ENCODE measurements at places on chromosomes 13 and 19. TPM values are rescaled to one million over a fixed set of nuclear protein-coding genes. Genes with fewer than 3 reads are reported as not detected.

SHD gene
- total RNA-seq: not detected

S1PR5 gene
- 2.0 TPM for total RNA-seq

RXFP2 gene
- total RNA-seq: not detected

KIR2DL3 gene
- not detected for total RNA-seq

RASGRP4 gene
- total RNA-seq: not detected

LACC1 gene
- total RNA-seq: 5.2 TPM

PSG2 gene
- total RNA-seq: 1.4 TPM

DNA sequence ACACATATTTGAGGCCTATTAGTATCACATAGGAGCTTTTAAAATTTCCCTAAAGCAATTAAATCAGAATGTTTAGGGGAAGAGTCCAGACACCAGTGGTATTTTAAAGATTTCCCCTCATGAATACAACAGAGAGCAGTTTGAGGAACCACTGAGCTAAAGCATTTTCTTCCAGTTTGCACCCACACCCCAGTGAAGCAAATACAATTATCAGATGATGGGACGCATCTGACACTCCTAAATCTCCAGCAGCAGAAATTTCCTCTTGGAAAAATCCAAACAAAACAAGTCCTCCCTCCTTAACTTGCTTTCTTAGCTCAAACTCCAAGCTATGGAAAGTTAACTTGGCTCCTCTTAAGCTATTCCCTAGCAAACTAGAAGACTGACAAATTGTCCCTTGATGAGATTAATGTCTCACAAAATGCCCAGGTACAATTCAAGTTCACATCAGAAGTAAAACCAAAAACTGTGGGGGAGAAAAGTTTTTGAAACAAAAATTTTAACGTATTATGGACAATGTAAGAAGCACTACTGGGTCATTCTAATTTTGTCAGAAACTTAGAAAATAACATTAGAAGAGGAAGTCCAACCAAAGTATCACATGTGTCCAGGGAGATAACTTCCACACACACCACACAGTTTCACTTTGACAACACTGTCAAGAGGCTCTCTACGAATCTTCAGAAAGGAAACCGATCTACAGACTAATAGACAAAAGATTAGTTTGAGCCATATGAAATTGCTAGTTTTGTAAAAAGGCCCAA lies 74.1 kb downstream of the ABCC4 start:
- no peak for DNase-seq

DNA sequence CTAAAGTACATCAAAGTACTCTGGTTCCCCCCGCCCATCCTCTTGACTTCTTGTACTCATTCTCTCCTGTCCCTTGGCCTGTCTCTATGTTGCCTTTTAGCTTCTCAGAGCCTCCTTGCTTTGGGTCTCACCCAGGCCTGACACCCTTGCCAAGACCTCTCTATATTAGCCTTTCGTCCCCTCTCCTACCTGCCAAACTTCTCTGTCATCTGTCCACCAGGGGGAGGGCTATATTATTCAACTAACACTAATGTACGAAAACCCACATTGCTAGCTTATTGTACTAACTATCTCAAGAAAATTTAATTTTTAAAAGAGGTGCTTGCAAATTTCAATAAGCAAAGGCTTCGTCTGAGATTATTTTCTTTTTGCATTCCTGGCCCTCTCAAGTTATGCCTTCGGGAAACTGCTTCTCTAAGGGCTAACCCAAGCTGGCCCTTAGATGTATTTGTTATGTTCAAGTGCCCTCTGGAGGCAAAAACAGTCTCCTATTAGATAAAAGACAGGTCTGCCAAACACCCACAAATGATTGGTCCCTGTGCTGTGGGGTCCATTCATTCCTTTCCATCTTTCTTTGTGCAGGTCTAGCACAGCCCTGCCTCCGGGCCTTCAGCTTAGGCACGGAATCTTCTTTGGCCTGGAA lies 6.3 kb upstream of the MRPS31 start:
- DNase-seq: peak; percentile 41

- DNase-seq: peak; percentile 6
Measured at GRCh38 chr13:36124236-36124822, 6.9 kb downstream of the DCLK1 start.

DNA sequence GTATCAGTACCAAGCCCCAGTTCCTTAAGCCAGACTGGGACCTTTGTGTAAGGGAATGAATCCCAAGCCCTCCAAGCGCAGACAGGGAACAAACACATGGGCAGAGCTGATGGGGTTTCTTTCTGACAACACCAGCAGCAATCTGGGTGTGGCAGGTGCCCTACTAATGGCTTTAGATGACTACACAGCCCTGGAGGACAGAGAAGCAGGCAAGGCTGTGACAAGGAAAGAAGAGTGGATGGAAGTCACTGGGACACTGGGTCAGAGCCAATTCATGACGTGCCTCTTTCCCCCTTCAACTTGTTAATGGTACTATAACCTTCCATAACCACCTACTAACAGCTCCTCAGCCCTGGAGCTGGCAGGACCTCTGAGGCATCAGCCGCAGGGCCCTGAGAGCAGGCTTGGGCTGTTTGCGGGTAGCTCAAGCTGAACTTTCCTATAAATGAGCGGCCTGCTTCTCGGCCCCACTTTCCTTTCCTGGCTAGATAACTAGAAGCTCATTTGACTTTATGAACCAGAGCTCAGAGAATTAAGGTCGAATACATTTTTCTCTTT lies 38.9 kb downstream of the RASL11A start:
- DNase-seq: no peak

DNA sequence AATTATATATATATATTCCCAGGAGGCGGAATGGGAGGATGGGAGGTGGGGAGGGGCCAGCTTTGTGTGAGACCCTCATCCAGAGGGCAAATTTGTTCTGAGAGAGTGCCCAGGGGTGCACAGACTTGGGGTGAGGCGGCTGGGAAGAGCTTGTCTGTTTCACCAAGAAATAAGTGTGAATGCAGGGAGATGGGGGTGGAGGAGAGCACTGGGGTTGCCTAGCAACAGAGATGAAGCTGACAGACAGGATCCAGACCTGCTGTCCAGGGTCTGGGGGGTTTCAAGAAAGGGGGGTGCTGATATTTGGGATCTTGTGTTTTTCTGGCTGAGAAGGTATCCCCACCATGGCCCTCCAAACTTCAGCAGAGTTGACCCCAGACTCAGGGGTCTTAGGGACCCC lies 18.6 kb upstream of the TNFAIP8L1 start:
- DNase-seq: no peak

DNA sequence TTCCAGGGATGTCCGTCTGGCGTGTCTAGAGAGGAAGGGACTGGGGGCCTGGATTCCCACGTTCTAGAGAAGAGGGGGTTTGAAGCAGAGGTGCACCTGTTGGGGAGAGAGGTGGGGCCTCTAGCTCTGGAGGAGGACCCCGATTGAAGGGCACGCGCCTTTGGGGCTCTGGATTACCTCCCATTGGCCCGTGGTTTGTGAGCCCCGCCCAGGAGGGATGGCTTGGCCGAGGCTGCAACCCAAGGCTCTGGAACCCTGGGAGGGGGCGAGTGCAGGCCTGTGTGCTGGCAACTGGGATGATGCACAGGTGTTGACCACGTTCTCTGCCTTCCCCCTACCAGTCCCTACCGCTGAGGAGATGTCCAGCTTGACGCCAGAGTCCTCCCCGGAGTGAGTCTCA lies 20.2 kb downstream of the TMEM150B start:
- DNase-seq: no peak

GRCh38 chr19:49340069-49340864 lies 5.1 kb downstream of the CD37 start:
- DNase-seq: no peak

GRCh38 chr19:36152019-36152351 lies 262 bp downstream of the COX7A1 start:
- DNase-seq: no peak

- no peak for DNase-seq
Measured at GRCh38 chr13:77171451-77171850, 144.5 kb upstream of the FBXL3 start.

DNA sequence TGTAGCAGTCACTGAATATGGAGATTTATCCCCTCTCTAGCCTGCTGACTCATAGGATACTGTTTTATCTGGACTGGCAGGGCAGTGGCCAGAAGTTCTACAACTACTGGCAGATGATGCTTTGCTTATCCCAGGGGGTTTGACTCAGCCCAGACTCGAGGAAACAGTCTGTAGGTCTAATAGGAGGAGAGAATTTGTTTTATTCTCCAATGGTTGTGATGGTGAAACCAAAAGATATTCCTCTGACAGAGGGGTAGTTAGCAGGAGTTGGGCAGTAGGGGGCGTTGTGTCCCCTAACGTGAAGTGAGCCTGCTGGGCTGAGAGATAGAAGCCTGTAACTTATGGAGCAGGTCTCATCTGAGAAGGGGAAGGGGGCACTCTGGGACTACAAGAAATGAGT lies 74.9 kb downstream of the WTIP start:
- DNase-seq: no peak

GRCh38 chr13:76929320-76929719 lies 19.0 kb upstream of the ACOD1 start:
- no peak for DNase-seq

DNA sequence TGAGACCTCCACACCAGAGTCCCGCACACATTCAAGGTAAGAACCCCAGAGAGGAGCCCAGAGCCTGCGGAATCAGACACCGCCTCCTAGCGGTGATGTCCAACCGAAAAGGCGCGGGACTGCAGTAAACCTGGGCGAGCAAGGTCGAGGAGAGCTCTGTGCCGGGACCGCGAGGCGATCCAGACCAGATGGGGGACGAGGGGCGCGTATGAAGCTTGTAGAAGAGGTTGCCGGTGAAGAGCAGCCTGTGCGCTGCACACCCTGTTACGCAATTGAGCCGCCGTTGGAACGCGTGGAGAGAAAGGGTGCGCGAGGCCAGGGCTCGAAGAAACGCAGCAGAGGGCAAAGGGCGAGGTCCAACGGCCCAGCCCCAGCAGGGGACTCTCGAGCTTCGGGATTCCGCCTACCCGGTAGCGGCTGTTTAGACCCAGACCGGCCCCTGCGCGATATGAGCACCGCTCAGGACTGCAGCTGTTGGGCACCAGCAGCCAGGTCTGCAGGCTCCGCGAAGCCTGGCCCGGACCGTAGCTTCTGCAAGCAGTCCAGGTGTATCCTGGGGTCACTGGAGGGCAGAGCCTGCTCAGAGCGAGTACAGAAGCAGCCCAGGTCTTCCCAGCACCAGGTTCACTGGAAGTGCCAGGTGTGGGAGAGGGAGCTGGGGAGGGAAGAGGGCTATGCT lies 65.9 kb upstream of the ZNF599 start:
- no peak for DNase-seq

- peak; percentile 79 for DNase-seq
Measured at GRCh38 chr13:73898276-73898675, 235.9 kb downstream of the KLF12 start.

GRCh38 chr13:94181461-94182107 lies 297.9 kb downstream of the DCT start:
- DNase-seq: no peak

DNA sequence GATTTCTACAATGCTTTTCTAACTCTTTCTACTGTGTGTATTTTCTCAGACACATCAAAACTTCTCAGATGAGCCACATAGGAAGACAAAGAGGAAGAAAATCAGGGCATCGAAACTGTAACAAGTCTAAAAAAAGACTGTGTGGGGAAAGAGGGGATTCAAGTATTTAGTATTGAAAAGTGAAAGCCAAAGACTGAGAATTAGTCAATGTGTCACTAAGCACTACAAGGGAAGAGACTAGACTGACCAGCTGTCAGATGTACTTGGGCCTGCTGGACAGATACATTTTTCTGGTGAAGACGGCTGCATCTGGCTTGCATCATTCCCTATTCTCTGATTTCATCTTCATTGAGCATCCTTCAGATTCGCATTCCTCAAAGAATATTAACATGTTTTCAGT lies 25.4 kb downstream of the COMMD6 start:
- no peak for DNase-seq

GRCh38 chr13:98482476-98483444 lies 94.1 kb downstream of the STK24 start:
- no peak for DNase-seq

- no peak for DNase-seq
Measured at GRCh38 chr19:44720945-44721344, 22.0 kb downstream of the CEACAM16 start.

- DNase-seq: peak; percentile 74
Measured at GRCh38 chr13:110409581-110409992, 102.5 kb downstream of the COL4A2 start.

DNA sequence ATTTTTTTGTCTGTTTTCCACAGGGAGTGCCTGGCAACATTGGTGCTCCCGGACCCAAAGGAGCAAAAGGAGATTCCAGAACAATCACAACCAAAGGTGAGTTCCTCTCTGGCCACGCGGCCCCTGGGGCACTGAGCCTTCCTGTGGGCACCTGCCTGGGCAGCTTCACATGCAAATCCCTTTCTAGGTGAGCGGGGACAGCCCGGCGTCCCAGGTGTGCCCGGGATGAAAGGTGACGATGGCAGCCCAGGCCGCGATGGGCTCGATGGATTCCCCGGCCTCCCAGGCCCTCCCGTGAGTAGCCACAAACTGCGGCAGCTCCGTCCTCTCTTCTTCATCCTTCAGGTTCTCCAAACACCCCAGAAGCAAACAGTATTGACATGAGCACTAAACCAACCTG lies 99.4 kb downstream of the RAB20 start:
- no peak for DNase-seq

DNA sequence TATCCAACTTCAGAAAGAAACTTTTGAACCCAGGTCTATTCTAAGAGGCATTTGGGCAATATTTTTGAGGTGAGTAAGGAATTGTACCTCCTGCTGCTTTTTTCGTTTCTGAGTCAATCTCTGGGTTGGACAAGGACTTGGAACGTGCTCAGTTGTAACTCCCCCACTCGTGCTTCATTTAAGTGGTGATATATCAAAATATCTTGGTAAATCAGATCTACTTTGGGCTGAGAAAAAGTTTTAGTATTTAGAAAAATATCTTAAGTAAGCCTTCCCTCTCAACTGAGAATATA lies 728.9 kb downstream of the EFNB2 start:
- no peak for DNase-seq

DNA sequence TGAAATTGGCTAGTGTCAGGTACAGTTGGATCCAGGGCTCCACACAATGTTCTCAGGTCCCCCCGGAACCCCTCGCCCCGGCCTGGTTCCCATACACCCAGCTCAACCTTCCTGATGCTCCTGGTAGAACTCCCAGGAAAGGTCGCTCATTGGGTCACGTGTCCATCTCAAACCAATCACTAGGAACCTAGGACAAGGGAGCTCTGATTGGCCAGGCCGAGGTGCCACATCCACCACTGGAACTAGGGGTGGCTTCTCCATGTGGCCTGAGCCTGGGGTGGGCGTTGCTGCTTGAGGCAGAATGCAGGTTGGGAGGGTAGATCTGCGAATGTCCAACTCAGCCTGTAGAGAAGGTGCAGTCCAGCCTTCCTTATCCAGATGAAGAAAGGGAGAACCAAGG lies 6.9 kb upstream of the MEF2B start:
- DNase-seq: no peak

DNA sequence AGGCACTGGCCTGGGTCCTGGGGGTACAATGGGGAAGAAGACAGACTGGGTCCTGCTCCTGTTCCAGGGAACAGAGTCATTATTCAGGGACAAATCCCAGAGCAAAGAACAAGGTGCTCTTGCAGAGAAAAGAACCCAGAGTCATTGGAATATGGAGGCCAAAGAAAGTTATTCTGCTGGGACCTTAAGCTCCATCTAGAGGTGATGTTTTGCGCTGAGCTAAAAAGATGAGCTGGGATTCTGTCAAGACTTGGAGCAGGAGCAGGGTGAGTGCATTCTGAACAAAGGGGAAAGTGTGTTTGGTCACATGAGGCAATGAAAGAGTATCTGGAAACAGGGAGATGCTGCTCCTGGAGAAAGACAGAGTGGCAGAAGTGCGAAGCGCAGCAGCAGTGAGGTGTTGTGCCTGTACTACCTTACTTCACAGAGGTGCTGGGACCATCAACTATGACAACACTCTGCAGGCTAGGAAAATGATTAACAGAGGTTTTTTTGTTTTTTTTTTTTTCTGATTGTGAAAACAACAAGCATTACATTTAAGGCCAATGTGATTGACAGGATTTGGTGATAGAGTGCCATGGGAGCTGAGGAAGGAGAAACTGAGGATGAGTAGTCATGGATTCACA lies 95.3 kb upstream of the TNFSF11 start:
- peak; percentile 28 for DNase-seq
